ENCODE measurements at places on chromosomes 1 and 21. TPM values are rescaled to one million over a fixed set of nuclear protein-coding genes. Genes with fewer than 3 reads are reported as not detected.

AMY1A gene
- total RNA-seq = not detected

SLC16A4 gene
- 38.5 TPM for total RNA-seq

RHD gene
- not detected for total RNA-seq

TGFBR3 gene
- 4.8 TPM for total RNA-seq

ATAD3B gene
- 2.9 TPM for total RNA-seq

GJA8 gene
- total RNA-seq = not detected

REN gene
- total RNA-seq = 0.13 TPM

OLIG2 gene
- total RNA-seq = not detected

FMO5 gene
- 0.29 TPM for total RNA-seq

LTN1 gene
- total RNA-seq = 8.1 TPM

OR2G6 gene
- total RNA-seq = not detected

TMEM200B gene
- total RNA-seq = 0.18 TPM

NEK2 gene
- total RNA-seq = 43.0 TPM

GPX7 gene
- not detected for total RNA-seq

XCL1 gene
- total RNA-seq = not detected

All from A549 treated with GW870086 at 1 μM for 4 hours (cell line).